SHP77 treated with DMSO at 0.1 percent for 48 hours (cell line): ENCODE measurements at places on chromosomes 13 and 19.

GRCh38 chr13:105177265-105177900, 1358.1 kb downstream of the EFNB2 start:
- no peak for DNase-seq

- DNase-seq = no peak
These were observed 232.5 kb downstream of the ZNF536 start for GRCh38 chr19:30604657-30605056.

GRCh38 chr13:32086366-32086765, 54.8 kb downstream of the FRY start:
- DNase-seq = no peak

DNA sequence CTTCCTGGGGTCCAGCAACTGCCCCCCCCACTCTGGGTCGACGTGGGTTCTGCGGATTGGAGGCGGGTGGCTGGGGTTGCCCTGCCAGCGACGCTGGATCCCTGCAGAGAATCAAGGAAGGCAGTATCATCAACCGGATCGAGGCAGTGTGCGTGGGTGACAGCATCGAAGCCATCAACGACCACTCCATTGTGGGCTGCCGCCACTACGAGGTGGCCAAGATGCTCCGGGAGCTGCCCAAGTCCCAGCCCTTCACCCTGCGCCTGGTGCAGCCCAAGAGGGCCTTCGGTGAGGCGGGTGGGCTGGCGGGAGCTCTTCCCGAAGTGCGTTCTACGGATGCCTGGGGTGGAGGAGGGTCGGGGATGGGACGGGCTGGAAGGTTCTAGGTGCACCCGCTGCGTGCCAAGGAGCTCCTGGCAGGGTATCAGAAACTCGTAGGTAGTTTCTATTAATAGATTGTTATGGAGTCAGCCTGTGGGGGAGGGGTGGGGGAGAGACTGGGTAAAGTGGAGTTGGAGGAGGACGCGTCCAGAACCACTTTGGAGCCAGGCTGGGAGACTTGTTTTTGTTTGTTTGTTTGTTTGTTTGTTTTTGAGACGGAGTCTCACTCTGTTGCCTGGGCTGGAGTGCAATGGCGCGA, 1.5 kb downstream of the GIPC3 start:
- no peak for DNase-seq

DNA sequence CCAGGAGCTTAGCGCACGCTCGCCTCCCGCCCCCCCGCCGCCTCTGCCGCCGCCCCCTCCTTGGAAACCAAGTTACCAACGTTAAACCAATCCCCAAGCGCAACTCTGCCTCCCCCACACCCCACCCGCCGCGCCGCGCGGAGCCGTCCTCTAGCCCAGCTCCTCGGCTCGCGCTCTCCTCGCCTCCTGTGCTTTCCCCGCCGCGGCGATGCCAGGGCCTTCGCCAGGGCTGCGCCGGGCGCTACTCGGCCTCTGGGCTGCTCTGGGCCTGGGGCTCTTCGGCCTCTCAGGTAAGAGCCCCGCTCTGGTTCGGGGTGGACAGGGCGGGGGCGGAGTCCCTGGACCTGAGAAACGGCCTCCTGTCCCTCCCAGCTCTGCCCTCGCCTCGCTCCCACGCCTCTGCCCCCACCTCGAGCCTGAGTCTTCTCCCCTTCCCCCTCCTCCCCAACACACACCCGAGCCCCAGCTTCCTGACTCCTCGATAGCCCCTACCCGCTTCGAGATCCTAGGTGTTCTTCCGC, at the start of gene ICAM5:
Gene ICAM5 (plus strand): TSS at position 117 of the 521 bp plus-strand sequence. CDS start 92 bp downstream, at position 209.
- no peak for DNase-seq

DNA sequence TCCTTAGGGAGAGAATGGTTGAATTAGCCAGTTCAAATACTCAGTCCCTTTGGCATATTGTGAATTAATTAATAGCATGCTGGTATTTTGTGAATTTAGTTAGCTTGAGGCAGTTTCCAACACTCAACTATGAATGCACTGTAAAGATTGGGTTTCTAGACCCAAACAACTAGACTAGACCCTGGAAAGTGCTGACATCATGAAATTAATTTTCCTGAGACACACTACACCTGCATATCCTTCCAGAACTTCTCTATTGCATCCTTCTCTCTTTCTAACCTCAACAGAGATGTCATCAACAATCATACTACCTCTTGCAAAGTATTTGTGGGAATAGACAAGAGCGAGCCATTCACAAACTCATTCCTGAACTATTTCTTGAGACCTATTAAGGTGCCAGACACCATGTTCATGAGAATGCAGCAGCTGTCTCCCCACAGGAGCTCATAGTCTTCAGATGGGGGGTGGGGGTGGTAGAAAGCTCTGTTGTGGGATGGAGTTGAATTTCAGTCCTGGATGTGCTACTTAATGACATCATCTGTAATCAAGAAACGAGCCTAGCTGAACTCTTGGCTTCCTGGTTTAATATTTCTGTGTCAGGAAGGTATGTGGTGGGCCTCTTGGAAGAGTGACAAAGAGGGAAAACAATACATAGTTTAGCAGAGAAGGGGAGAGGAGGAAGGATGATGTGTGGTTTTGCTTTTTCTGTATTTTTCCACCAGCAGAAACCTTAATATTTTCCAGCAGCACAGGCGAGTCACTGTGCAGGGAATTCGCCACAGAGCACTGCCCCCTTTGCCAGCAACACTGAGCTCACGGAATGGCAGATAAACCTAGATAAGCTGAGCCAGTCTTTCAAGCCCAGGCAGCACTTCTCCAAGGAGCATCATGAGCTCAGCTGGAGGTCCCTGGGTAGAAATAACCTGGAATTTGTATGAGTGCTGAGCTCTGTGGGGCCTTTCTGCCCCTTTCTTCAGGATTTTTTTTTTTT, 53.1 kb upstream of the CYSLTR2 start:
- DNase-seq = no peak

GRCh38 chr13:48251611-48252081, 18.6 kb downstream of the ITM2B start:
- DNase-seq = no peak

GRCh38 chr19:2648528-2648937, 54.0 kb downstream of the GNG7 start:
- DNase-seq = peak; percentile 68

GRCh38 chr19:51292971-51293370, 18.5 kb upstream of the IGLON5 start:
- DNase-seq = no peak

DNA sequence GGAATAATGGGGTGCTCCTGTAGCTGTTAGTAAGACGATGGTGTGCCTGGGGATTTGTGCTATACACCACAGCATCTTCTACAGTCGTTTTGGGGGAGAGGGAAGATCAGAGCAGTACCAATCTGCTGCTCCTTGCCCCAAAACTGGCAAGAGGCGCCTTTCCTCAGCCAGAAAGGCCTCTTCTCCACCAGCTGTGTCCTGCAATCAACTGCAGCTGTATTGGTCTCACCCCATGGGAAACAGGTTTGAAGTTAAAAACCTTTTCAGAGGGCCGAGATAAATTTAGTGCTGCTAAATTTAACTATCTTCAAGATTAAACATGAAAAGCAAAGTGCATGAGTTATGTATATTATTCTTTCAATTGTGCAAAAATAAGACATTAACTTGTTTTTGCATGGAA, 1.2 kb upstream of the RNASEH2B start:
- no peak for DNase-seq

DNA sequence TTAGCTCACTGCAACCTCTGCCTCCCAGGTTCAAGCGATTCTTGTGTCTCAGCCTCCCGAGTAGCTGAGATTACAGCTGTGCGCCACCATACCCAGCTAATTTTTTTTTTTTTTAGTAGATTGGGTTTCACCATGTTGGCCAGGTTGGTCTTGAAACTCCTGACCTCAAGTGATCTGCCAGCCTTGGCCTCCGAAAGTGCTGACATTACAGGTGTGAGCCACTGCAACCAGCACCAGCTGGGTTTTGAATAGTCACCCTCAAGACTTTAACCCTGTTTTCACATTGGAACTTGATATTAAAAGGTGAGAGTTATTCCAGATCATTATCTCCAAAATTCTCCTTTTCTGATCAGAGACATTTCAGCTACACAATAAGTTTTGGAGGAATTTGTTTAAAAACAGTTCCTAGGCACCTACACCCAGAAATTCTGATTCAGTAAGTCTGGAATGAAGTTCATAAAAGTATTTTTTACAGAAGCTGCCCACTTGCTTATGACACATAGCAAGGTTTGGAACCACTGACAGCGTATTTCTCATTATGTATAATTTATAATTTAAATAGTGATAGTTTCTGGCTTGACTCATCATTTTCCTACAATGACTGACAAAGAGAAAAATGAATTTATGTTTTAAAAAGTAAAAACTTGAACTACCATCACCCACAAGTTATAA, 417.3 kb downstream of the DIAPH3 start:
- DNase-seq = no peak

DNA sequence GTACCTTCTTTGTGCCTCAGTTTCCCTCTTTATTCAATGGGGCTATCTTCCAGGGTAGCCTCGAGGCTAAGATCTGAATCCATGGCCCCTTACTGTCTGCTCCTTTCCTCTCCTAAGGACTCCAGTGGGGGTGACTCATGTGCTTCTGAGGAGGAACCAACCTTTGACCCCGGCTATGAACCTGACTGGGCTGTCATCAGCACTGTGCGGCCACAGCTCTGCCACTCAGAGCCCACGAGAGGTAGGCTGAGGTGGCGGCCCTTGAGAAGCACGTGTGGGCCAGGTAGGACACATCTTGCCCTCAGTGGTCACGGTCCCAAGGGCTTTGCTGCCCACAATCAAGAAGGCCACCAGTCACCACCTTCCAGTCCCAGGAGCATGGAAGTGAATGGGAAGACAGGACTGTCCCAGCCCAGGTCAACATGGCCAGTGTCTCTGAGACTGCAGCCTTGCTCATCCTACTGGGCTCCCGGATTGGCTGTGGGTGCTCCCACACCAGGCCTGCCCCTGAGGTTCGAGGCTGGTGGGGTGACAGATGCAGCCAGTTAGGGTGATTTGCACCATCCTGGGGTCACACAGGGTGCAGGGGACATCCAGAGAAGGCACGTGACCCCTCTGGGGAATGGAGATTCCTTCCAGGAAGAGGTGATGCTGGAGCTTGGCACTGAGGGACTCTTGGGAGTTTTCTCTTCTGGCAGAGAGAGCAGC, 2.8 kb downstream of the TBC1D17 start:
- no peak for DNase-seq

GRCh38 chr19:19645233-19645870, 1.9 kb upstream of the GMIP start:
- no peak for DNase-seq

DNA sequence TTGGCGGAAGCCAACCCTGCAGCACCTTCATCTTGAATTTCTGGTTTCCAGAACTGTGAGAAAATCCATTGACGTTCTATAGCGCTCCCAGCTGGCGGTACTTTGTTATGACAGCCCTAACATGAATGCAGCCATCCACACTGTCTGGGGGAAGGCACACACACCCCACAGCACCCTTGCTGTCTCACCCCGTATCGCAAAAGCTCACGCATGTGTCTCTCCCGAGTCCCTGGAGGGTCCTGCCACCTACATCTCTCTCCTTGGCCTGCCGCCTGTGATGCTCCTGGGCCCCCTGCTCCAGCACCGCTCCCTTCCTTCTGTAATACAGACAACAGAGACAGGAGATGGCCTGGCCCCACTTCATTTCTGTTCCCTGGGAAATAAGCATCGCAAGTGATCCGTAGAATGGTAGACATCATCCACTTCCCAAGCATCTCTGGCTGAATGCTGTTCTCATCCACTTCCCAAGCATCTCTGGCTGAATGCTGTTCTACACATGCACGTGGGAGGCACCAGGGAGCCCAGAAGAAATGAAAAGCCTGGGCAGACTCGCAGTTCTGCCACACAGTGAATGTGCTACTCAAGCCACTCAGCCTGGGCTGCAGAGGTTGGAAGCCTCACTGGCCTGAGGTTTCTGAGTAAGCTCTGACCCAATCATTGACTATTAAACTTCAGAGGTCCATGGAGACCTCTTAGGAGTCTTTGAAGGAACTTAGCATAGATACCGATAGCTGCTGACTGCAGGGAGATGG, 29.6 kb downstream of the EPN1 start:
- DNase-seq = no peak

GRCh38 chr13:31769575-31769974, 30.2 kb downstream of the RXFP2 start:
- DNase-seq = no peak

DNA sequence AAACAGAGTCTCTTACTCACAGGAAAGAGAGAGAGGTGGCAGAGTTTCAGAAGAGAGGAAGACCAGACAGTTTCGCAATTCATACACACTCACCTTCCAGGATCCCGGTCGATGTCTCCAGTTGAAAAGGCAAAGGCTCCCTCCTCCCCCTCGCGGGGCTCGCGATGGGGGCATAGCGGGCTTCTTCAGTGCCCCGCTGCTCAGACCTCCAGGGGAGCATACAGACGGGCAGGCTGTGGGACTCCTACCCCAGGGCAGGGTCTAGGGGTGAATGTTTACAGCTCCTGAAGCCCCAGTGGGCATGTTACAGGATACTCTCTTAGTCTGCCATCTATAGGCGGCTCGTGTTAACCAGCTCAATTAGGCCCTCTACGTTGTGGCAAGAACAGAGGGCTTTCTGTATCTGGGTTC, 139.2 kb downstream of the SLITRK5 start:
- no peak for DNase-seq

DNA sequence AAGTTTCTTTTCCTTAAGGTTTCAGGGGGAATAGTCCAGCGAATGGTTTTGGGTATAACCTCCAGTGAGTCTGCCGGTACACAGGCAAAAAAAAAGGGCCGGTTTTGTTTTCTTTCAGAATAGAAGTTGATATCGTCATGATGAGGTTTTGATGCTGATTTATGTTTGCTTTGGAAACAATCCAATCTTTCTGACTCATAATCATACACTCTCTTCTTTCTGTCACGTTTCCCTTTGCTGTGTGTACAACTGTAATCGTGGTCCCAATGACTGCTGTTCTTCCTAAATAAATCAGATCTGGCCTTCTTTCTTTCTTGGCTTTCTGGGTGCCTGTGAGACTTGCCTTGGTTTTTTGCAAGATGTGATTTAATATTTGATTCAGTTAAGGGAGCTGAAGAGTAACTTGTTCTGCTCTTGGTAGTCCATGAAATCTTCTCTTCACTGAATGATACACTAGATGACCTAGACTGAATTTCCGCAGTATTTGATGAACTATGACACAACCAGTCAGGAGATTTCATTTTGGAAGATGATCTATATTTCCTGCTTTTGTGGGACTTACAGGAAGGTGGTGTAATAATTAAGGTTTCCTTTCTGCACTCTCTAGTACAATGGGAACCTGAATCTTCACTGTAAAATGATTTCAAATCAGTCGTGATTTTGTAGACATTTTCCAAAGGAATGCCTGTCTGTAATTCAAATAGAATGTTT, 34.9 kb upstream of the METTL21C start:
- DNase-seq = peak; percentile 85

GRCh38 chr13:42149136-42149535, 100.7 kb downstream of the DGKH start:
- no peak for DNase-seq

DNA sequence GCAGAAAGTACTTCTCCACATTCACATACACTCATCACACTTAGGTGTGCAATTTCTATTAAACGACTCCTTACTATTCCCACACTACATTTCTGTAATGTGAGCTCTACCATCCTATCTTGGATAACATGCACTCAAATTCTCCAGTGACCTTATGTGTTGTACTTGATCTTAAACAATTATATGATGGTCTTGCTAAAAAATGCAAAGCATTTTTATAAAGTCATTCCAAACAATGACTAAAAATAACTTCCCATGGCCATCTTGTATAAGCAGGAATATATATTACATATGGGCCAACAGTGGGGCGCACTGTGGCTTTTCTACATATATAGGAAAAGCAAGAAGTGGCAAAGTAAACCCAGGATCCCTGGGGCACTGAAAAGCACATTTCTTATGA, 155.5 kb downstream of the FLT1 start:
- no peak for DNase-seq
